Cardiac fibroblast (primary cell): ENCODE measurements at places on chromosomes 2 and 18.

DNA sequence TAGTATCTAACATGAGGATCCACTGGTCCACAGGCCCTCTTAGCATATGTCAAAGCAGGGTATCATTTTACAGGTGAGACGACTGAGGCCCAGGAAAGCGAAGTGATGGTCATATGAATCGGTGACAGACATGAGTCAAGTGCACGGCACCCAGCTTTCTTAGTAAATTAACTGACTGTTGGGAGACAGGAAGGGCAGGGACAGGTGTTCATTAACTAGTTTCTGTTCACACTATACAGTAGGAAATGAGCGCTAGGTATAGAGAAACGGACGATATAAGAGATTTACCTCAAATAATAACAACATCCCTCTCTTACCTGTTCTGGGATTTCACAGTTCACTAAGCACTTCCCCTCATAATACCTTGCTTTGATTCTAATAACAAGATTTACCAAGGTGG, 1.7 kb upstream of the SMARCAL1 start:
- DNase-seq: no peak

DNA sequence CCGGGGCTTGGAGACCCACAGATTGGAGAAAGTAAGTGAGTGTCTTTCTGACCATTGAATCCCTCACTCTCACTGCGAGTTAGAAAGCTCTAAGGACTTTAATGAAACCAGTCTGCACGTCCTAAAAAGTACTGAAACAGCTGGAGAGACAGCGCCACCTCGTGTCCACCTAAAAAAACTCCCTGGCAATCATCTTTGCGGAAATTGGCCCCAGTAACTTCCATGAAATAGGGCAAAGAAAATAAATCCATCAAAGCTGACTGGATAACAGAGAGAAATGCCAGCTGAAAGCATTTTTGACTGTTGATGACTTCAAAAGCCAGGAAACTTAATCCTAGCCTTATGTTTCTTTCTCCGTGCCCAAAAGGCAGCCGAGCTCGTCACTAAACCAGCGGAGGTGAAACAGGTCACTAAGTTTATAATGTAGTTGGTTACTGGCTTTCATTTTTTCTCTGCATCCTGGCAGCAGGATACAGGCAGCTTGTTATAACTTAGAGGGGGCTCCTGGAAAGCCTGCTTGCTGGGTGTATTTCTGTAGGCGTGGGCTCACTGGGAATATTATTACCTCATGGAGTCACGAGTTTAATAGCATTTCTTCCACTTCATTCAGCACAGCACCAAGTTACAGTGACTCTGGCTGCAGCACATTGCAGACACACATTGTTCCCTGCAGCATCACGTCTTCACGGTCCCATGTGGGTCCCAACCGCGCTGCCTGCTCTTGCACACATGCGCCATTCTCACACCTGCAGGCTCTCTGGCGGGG, 266.5 kb downstream of the HRH4 start:
- DNase-seq: peak; percentile 82

GRCh38 chr2:116094196-116094595, 1651.8 kb downstream of the DPP10 start:
- DNase-seq: no peak

GRCh38 chr2:199471443-199472057, 13.8 kb upstream of the SATB2 start:
- peak; percentile 50 for DNase-seq

DNA sequence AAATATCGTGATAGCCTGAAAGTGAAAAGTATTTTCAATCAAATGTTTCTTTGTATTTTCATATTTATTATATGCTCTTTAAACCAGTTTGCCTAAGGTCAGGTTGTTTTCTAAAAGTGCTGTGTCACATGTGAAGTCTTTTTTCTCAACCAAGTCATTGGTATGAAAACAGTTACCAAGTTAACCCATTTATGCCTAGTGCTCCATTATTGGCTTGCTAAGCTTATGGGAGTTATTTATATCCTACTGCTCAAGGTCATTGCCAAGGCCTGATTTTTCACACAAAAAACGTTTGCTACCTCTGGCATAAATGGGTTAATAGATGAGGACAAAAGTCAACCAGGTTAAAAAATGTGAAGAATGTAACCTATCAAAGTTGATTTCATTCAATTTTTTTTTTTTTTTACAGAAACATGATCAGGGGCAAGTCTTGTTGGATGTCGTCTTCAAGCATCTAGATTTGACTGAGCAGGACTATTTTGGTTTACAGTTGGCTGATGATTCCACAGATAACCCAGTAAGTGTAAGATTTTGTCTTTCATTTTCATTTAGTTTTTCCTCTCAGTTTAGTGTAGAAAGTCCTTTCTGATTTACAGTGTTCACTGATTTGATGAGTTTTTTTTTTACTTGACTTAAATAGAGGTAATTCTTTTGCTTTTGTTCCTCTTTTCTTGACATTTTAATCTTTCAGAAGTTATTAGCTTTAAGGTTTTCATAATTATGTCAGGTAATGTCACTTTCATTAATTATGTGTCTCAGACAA, 102.6 kb downstream of the PTPN4 start:
- no peak for DNase-seq

DNA sequence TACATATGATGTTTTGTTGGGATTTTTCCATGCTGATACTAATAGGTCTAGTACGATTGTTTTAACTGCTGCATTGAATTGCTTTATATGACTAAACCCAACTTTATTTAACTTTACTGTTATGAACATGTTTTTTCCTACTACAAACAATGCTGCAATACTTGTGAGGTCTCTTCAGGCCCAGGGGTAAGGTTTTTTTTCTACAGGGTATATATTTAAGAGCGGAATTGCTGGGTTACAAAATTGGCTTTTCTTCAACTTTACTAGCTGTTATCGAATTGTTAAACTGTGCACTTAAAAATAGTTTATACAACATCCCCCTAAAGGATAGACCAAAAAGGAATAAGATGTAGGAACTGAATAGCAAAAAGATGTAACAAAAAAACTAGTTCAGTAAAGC, 78.5 kb upstream of the TMEM178A start:
- DNase-seq: no peak

GRCh38 chr18:10169064-10169562, 255.3 kb downstream of the VAPA start:
- DNase-seq: peak; percentile 83

- DNase-seq: no peak
Observed at GRCh38 chr2:208977582-208977981, 446.3 kb upstream of the MAP2 start.

DNA sequence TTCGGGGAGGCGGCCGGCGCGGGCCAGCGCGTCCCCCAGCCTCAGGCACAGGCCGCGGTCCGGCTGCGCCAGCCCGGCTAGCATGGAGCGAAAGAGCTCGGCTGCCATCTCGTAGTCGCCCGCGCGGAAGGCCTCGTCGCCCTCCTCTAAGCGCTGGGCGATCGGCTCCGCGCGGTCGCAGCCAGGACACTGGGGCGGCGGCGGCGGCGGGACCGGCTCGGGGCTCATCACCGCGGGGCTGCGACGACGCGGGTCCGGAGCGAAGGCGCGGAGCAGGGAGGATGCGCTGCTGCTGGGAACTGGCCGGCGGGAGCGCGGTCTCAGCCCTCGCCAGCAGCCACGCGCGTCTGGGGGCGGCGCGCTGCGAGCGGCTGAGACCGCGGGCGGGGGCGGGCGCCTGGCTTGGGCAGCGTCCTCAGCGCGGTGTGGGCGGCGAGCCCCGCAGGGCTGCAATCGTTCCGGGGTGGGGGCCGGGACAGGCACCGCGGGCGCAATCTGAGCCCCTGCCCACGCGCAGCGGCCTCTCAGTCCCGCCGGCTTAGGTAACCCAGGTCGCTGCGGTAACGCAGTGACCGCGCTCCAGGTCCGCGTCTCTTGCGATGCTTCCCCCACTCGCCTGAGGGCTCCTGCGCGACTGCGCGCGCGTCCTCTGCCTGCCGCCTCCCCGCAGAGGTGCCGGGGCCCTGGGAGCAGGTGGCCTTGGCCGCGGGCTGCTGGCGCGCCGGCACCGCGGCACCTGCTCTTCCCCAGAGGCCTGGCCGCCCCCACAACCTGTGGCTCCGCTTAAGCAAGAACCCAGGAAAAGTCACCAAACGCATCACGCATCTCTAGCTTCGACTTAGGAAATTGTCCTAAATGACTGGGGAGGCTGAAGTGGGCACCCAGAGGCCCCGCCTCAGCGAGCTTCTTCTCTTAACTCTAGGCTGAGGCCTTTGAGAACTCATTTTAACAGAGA, at the start of gene LONRF2:
LONRF2 (minus strand) TSS at position 636 of the 955 bp plus-strand sequence; CDS start at position 228, 408 bp downstream.
- DNase-seq: no peak

GRCh38 chr2:169095621-169096105, 26.3 kb downstream of the DHRS9 start:
- DNase-seq: peak; percentile 94

GRCh38 chr18:3468066-3468705, 18.2 kb downstream of the TGIF1 start:
- DNase-seq: no peak

DNA sequence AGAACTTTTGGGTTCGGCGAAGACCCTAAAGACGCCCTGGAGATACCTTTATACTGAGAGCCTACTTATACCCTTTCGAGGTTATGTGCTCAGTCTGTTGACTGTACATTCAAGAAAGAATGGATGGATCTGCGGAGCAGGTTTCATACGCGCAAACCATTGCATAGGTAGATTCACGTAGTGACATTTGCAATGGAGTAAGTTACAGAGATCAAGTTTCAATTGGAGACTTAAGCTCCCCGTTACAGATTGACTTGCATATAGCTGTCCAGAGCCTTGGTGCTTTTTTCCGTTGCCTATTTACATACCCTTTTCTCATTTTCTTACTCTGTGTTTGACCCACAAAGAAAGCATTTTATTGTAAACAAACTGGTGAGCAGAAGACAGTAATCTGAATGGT, 923 bp downstream of the PSMD1 start:
- DNase-seq: peak; percentile 26

- peak; percentile 50 for DNase-seq
Observed at GRCh38 chr18:9803063-9803697, 82.6 kb upstream of the TXNDC2 start.

GRCh38 chr2:10863837-10864236, 47.9 kb upstream of the KCNF1 start:
- DNase-seq: no peak

GRCh38 chr2:29776406-29776805, 145.0 kb downstream of the ALK start:
- no peak for DNase-seq

GRCh38 chr2:64474121-64474571, 20.2 kb downstream of the LGALSL start:
- DNase-seq: no peak

DNA sequence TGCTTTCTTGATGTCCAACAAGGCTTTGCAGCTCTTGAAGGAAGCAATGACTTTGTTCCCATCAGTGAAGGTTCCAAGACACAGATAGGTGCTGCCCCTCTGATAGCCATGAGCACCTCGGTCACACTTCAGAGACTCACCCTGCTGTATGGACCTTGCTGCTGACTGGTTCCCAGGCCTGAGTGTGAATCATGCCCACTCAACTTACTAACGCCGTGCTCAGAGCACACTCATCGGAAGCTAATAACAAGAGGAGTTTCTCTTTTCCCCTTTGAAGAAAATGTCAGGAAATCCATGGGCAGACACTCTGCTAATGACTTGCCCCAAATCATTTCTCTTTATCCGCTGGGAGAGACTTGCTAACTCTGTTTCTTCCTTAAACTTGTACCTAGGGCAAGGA, 83.8 kb upstream of the ARL4C start:
- no peak for DNase-seq

DNA sequence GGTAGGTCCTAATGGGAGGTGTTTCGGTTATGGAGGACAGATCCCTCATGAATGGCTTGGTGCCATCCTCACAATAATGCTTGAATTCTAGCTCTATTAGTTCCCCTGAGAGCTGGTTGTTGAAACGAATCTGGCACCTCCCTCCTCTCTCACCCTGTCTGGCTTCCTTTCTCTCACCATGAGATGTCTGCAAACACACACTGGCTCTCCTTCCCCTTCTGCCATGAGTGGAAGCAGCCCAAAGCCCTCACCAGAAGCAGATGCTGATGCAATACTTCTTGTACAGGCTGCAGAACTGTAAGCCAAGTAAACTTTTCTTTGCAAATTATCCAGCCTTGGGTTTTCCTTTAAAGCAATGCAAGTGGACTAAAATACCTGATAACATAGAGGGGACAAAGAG, 86.6 kb downstream of the RND3 start:
- DNase-seq: peak; percentile 40

DNA sequence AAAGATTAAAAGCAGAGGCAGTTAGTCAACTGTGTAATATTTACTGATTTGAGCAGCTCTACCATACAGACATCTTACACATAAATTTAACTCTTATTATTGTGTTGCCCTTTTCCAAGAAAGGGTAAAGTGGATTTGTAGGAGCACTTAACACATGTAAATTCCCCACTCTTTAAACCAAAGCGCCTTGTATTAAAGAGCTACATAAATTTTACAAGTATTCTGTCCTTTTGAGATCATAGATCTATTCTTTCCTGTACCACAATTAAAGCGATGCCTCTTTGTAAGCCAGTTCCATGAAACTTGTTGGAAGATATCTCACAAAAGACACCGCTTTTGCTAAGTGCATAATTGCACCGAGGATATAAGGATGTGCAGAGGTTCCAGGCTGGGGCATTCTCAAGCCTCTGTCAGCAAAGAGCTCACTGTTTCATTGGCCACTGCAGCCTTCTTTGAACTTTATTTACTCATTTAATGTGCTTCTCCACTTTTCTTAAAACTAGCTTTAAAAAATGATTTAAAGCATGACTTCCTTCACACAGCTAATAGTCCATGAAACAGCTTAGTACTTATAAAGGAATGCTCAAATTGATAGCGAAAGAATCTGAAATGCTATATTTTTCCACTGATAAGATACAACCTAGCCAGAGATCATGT, 520.0 kb upstream of the TCF4 start:
- DNase-seq: peak; percentile 16

DNA sequence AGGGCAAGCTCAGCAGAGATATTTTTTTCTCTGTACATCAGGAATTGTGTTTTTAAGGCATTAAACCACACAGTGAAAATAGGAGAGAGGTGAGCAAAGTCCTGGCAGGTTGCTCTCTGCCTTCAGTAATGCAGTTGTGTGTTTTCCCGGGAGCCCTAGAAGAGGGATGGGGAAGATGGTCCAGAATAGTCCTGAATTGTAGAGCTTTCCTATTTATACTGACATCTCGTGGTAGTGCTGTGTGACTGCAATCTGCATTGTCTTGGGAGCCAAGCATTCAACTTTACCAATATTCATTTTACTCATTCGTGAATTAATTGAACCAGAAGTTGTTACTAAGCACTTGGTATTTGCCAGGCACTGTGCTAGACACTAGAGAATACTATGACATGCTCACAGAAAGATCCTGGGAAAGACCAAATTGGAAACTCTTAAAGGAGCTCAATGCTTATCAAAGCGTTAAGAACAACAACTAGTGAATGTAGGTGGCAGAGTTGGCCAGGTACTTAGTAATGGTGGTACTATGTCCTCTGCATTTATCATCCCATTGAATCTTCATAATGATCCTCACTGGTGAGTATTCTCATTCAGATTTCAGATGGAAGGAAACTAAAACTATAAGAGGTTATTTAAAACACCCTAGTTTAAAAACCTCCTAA, 214.6 kb downstream of the TRIB2 start:
- peak; percentile 79 for DNase-seq

- peak; percentile 15 for DNase-seq
Observed at GRCh38 chr2:73415906-73416305, 30.3 kb downstream of the ALMS1 start.

DNA sequence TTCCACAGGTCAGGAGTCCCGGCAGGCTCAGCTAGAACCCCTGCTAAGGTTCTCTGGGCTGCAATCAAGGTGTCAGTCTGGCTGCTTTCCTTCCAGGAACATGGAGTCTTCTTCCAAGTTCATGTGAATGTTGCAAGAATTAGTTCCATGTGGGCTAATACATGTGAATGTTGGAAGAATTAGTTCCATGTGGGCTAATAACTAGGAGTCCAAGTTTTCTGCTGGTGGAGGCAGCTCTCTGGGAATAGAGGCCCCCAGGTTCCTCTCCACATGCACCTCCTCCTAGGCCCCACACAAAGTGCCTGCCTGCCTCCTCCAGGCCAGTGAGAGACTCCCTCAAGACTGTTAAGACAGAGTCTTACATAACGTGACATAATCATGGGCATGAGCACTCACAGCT, 140.8 kb upstream of the SLC35G4 start:
- DNase-seq: no peak
